ENCODE measurements at places on chromosomes 13 and 19.

DNA sequence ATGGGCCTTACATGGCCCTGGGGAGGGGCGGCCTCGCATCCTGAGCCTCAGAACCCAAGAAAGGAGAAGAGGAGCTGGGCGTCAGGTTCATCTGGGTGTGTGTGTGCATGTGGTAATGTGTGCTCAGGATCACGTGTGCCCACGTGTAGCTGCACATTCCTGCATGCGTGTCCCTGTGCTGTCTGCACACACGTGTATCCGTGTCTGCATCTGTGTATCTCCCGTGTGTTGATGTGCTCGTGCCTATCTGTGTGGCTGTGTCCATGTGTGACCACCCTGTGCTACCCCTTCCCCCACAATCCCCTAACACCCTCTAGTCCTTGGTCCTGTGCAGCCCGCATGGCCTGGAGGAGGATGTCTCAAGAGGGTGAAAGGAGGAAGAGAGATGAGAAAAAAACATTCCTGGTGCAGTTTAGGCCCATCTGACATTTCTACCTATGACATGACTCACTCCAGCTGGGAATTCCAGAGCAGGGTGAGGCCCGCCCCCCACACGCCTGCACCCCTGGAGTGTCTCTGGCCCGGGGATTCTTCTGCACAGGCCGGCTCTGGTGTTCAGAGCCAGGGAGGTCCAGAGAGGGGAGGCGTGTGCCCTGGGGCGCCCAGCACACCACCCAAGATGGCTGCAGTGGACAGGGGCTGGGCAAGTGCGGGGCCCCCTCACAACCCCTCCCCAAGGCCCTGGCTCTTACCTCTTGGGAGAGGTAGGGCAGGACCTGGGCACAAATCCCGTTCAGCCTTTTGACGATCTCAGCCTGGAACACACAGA, 7.1 kb downstream of the TLE5 start:
- no peak for DNase-seq

DNA sequence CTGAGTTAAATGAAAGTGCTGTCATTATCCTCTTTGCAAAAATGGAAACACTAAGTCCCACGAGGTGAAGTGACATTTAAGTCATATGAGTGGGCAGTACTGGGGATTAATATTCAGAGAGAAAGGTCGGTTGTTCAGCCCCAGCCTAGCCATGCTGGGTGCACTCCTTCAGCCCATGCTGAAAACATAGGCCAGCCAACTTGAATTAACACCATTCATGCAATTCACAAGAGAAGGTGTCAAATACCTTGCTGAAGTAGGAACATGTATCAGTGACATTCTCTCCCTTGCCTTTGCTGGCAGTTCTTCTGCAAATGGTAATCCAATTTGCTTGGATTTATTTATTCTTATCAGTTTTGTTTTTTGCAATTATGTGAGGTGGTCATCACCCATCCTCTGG, 256.3 kb downstream of the DNAJC15 start:
- no peak for DNase-seq

GRCh38 chr13:96768524-96768923, 225.8 kb downstream of the OXGR1 start:
- DNase-seq: no peak

DNA sequence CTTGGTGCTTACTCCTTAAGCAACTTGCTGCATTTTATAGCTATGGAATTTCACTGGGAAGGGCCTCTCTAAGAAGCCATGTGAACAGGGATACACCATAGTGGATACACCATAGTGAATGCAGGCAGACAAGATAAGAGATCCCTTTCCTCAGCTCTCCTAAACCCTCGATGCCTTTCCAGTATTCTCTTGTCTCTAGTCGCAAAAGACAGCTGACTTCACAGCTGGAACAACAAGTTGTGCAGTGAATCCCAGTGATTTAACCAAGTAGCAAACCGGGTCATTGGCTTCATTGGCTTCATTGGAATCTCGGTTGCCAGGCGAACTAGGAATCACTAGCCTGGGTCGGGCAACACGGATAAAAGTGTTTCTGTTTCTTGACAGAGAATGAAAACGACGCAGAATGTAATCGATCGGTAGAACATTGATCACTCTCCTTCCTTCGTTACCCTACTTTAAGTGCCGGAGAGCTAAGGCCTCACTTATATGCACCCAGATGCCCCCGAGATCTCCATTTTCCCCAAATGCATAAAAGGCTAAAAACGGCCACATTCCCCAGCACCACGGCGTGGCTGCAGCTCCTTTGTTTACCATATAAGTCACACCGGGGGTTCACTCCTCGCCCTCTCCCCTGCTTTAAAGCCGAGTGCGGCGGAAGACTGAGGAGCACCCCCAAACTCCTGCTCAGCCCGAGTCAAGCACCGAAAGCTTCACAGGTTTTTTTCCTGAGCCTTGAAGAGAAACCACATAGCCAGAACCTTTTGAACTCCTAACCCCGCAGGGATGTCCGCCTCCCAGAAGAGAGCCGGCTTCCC, 674 bp downstream of the TRPC4 start:
- no peak for DNase-seq

DNA sequence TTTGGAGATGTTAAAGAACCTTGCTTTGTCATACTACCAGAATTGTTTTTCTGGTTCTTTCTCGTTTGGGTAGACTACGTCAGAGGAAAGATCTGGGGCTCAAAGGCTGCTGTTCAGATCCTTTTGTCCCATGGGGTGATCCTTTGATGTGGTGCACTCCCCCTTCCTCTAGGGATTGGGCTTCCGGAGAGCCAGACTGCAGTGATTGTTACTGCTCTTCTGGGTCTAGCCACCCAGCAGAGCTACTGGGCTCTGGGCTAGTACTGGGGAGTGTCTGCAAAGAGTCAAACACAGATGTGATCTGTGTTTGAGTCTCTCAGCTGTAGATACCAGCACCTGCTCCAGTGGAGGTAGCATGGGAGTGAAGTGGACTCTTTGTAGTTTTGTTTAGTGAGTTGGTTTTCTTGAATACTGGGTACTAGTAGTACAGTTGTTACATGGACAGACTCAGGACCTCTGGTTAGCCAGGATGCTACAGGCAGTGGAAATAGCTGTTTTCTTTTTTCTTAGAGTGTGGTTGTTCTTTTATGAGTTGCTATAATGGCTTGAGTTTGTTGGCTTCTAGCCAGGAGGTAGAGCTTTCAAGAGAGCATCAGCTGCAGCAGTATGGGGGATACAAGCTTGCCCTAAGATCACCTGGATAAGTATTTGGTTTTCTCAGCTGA, 34.4 kb downstream of the DNAJC15 start:
- DNase-seq: no peak

DNA sequence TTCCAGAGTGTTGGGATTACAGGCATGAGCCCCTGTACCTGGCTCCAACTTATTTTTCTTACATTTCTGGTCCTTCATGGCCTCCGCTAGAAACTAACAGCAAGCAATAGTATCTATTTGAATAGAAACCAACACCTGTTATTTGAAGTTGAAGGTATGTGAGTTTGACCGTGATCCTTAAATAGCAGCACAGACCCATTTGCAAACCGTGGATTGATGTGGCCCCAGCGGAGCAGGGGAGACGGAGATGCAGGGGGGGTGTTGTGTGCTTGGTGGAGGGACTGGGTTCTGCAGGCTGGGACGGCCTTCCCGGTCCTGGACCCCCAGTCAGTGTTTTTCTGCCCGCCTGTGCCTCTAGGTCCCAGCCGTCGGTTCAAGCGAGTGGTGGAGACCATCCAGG, 16.9 kb downstream of the TMEM150B start:
- no peak for DNase-seq

- no peak for DNase-seq
These were observed 4.2 kb downstream of the TUBGCP3 start for GRCh38 chr13:112583592-112584277.

- no peak for DNase-seq
These were observed 165.5 kb downstream of the TBC1D4 start for GRCh38 chr13:75316427-75316826.

DNA sequence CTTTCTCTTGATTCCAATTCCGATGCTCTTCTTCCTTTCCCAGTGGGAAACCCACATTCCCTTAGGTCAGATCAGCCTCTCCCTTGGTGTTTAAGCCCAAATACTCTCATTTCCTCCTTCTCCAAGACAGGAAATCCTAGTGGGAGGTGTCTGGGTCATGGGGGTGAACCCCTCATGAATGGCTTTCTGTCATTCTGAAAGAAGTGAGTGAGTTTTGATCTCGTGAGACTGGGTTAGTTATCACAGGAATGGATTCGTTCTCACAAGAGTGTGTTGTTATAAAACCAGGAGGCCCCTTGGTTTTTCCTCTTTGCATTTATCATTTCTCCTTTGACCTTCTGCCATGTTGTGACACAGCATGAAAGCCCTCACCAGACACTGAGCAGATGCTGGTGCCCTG, 76.2 kb upstream of the MTIF3 start:
- DNase-seq: no peak

DNA sequence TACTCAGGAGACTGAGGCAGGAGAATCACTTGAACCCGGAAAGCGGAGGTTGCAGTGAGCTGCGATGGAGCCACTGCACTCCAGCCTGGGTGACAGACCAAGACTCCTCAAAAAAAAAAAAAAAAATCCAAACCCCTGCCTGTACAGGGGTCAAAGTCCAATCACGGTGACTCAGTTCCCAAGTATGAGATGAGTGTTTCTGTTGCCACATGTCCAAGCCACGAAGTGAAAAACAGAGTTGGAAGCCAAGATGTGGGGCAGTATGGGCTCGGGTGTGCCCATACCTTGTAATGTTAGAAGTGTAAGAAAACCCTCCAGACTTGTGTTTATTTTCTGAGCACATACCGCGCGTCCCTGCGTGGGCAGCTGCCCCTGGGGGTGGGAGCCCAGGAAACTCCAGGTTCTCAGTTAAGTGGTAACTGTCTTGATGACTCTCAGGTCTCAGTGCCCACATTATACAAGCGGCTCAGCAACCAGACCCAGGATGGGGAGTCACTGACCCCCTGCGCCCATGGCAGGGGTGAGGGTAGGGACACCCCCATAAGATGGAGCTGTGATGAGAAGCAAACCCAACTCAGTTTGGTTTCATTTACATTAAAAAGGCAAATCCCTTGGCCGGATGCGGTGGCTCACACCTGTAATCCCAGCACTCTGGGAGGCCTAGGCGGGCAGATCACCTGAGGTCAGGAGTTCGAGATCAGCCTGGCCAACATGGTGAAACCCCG, 1.2 kb upstream of the GPX4 start:
- peak; percentile 79 for DNase-seq

GRCh38 chr13:21672287-21672680, 1.4 kb downstream of the FGF9 start:
- DNase-seq: no peak

- no peak for DNase-seq
These were observed 144.0 kb upstream of the OBI1 start for GRCh38 chr13:78802912-78803311.

DNA sequence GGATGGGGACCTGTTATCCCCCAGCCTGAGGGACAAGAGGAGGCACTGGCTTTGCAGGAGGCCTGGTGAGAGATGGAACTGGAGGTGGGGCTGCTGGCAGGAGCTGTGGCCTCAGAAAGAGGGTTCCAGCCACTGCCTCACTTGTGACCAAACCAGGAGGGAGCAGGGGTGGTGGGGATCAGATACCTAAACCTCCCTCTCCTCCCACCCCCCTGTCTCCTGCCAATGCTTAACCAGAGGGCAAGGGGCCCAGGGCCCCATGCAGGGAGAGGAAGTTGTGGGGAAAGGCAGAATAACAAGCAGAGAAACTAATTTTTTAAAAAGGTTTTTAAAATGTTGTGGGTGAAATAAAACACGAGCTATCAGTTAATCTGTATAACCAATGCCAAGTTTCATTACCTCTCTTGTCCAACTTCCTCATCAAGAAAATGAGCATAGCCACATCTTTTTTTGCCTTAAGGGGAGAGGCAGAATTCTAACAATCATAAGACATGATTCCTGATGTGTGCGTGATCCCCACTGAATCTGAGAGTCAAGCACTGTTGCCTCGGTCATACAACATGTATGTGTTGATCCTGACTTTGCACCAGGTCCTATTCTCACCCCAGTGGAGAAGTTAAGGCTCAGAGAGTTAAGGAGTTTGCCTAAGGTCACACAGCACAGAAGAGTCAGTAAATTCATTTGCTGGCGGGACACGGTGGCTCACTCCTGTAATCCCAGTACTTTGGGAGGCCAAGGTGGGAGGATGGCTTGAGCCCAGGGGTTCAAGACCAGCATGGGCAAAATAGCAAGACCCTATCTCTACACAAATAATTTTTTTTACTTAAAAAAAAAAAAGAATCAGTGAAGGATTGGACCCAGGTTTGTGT, 12.9 kb downstream of the FXYD5 start:
- no peak for DNase-seq

GRCh38 chr13:68927387-68928026, 1180.1 kb upstream of the ATXN8OS start:
- no peak for DNase-seq

- no peak for DNase-seq
These were observed 20.7 kb downstream of the CEBPG start for GRCh38 chr19:33394006-33394722.

DNA sequence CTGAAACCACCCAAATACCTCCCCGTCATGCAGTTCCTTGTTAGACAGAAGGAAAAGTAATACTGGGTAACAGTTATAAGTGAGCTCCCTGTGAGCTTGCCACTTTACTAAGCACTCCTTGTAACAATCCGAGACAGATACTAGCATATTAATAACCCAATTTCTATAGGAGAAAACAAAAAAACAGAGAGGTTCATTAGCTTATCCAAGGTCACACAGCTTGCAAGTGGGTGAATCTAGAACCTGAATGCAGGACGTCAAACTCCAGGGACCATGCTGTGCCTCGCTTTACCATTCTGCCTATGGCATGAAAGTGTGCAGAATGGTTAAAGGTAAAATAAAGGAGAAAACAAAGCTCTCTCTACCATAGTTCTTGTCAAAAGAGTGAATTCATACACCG, 15.4 kb downstream of the SIGLEC5 start:
- no peak for DNase-seq

DNA sequence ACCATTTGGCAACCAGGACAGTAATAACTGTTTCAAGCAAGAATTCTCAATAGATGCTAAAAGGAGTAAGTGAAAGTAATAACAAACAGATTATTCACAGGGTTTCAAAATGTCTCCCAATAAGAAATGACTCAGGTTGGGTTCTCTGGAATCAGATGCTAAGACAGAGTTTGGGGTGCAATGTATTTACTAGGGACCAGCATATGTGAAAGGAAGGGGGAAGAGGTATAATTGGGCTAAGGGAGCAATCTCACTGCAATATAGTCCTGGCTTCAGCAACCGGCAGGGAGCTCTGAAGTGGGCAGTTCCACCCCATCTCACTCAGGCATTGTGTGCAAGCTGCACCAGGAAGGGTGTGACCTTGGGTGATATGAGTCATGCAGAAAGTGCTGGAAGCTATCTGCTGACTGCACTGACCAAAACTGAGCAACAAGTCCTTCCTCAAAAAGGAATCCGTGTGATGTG, 23.4 kb downstream of the ZDHHC20 start:
- DNase-seq: peak; percentile 38

GRCh38 chr13:59538512-59538911, 625.2 kb downstream of the DIAPH3 start:
- DNase-seq: no peak

DNA sequence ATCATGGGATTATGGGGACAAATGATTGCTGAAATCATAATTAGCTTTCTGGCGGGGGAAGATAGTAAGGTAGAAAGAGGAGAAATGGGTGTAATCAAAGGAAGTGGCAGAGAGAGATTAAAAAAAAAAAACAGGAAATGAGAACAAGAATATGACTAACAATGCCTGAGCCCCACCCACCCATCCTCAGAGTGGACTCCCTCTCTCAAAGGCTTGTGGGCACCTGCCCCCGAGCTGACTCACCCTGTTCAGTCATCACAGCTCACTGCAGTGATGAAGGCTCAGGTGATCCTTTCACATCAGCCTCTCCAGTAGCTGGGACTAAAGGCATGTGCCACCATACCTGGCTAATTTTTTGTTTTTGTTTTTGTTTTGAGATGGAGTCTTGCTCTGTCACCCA, 26.4 kb upstream of the TPT1 start:
- DNase-seq: peak; percentile 87

GRCh38 chr19:55249841-55250240, 9.0 kb downstream of the PPP6R1 start:
- no peak for DNase-seq

All from stimulated activated CD8-positive, alpha-beta memory T cell treated with anti-CD3 and anti-CD28 coated beads, Interleukin-15, amount 100 ng/mL, for 48 hours (primary cell).